CD4-positive, alpha-beta memory T cell (primary cell): ENCODE measurements at places on chromosomes 11 and 22. TPM values are rescaled to one million over a fixed set of nuclear protein-coding genes. Genes with fewer than 3 reads are reported as not detected.

The GGT1 gene
- polyA plus RNA-seq = 11.9 TPM

The AQP11 gene
- polyA plus RNA-seq = 0.37 TPM

The PRG2 gene
- not detected for polyA plus RNA-seq

DNA sequence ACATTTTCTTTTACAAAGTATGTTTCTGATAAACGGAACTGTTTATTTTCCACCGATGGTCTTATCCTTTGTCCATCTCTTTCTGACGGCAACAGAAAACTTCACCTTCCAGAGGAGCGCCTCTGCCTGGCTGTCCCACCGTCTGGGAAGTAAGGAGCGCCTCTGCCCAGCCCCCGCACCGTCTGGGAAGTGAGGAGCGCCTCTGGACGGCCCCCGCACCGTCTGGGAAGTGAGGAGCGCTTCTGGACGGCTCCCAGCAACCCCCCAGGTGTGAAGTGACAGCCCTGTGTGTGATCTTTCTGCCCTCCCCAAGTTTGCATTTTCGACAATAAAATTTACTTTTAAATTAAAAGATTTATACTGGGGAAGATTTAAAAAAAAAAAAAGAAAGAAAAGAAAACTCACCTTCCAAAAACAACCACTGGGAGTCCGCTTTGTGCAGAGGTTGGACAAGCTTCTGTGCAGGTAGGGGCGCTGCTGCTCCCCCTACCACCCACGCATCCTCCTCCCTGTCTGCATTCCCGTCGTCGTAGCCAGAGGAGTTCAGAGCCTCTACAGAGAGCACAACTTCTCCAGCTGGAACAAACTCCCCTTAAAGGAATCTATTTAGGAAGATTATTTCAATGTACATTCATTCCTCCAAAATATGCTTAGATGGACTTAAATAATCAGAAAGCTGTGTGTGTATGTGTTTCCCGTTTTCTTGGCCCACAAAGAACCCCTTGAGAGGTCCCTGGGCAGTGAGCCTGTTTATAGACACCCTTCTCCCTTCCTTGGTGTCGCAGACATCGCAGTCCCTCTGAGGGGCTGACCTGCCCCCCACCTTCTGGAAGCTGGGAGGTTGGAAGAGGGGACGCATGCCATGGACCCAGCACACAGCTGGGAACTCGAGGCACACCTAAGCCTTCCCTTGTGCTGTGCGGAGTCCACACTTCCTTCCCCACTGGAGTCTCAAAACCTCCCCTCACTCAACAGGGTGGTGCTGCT lies 849 bp upstream of the APOBEC3B start:
- H3K27ac ChIP-seq = peak overlapping the region; percentile 21
- DNase-seq = no peak
- no peaks in the 10 kb centered on the region for H3K27me3 ChIP-seq
- H3K4me3 ChIP-seq = no peak overlapping the region

DNA sequence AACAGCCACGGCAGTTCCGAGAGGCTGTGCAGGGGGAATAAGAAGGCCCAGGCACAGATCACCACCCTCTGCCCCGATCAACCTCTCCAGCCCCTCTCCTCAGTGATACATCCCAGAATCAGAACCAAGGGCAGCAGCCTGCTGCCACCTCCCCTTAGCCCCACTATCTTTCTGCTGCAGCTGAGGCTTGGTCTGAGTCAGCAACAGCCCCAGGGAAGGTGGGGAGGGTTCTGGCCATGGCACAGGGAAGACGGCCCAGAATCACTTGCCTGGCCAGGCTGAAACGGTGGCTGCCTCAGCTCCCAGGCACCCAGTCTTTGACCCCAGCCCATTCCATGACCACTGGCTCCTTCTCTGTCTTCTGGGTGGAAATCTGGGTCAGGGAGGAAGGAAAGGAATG lies 2.3 kb downstream of the CHID1 start:
- no peak overlapping the region for H3K27ac ChIP-seq
- H3K4me1 ChIP-seq = peaks cover 21% of the 10 kb centered on the region
- peaks cover 9% of the 10 kb centered on the region for H3K36me3 ChIP-seq
- DNase-seq = peak; percentile 25
- H3K4me3 ChIP-seq = no peak overlapping the region
- H3K27me3 ChIP-seq = no peaks in the 10 kb centered on the region

- H3K27me3 ChIP-seq = no peaks in the 10 kb centered on the region
- DNase-seq = no peak
- peaks cover 55% of the 10 kb centered on the region for H3K4me1 ChIP-seq
- H3K36me3 ChIP-seq = no peaks in the 10 kb centered on the region
- peak overlapping the region; percentile 36 for H3K27ac ChIP-seq
Observed at GRCh38 chr11:69299023-69299461, 5.1 kb downstream of the MYEOV start.

DNA sequence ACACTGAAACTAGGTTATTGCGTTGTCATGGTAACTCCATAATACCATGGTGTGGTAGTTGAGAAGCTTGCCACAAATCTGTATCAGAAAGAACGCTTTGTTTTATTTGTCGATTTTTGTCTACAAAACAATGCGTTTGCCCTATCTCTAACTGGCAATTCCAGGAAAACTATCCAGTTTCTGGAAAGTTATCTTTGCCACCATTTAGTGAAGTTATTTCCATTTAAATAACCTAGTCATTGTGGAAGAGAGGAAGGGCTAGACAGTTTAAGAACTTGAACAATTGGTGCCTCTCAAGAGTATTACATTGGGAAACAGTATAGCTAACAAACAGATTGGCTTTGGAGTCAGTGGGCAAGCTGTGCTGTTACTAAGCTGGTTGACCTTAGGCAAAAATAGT lies 7.9 kb downstream of the HSD17B12 start:
- H3K4me1 ChIP-seq = no peaks in the 10 kb centered on the region
- DNase-seq = no peak
- no peak overlapping the region for H3K27ac ChIP-seq

GRCh38 chr11:76269247-76269646 lies 62.9 kb upstream of the WNT11 start:
- H3K4me3 ChIP-seq = no peak overlapping the region
- no peak overlapping the region for H3K27ac ChIP-seq
- no peaks in the 10 kb centered on the region for H3K4me1 ChIP-seq
